IPS DF 6.9 (cell line): ENCODE measurements at places on chromosomes 5 and 9.

GRCh38 chr5:146068206-146068605 is 37.2 kb downstream of the PLAC8L1 start:
- DNase-seq: no peak

DNA sequence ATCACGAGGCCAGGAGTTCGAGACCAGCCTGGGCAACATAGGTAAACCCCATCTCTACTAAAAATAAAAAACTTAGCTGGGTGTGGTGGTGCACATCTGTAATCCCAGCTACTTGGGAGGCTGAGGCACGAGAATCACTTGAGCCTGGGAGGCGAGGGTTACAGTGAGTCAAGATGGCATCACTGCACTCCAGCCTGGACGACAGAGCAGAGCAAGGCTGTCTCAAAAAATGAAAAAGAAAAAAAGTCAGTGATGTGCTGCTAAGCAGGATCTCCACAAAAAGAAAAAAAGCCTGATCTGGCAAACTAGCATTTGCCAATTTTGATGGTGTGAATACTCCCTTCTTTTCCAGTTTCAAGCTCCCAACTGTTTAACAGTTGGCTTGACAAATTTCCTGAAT is 21.9 kb downstream of the F2R start:
- no peak for DNase-seq

DNA sequence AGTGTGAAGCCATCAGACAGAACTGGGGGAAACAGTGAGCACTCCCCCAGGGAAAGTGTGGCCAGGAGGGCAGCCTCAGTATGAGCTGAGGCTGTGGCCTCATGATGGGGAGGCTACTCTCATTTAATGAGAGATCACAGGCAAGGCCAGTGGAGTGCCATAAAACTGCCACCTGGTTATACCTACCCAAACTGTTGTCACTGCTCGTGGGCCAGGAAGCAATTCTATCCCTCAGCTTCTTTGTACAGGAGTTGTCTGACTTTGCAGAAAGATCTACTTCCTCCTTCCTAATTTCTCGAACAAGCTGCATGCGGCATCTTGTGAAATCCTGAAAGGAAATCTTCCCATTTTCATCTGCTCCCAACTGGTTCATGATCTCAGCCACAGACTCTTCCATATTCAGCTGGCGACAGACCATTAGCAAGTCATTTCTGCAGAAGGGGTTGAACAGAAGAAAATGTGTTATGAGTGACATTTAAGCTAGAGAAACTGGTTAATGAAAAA is 50.0 kb downstream of the TSSK1B start:
- no peak for DNase-seq

DNA sequence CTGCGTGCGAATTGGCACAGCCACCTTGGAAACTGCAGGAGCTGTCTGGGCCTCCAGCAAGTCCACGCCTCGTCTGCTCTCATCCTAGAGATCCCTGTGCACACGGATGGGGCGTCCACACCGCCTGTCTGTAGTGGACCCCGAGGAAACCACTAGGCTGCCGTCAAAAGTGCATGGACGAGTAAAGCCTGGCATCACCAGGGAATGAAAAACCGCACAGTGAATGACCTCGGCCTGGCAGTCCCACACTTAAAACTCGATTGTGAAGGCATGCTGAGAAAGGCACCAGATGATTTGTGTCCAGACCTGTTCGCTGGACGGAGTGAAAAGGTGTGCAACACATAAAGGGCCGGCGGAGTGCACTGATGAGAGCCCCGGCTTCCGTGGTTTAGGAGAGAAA is 50.8 kb downstream of the MRPL36 start:
- DNase-seq: no peak

DNA sequence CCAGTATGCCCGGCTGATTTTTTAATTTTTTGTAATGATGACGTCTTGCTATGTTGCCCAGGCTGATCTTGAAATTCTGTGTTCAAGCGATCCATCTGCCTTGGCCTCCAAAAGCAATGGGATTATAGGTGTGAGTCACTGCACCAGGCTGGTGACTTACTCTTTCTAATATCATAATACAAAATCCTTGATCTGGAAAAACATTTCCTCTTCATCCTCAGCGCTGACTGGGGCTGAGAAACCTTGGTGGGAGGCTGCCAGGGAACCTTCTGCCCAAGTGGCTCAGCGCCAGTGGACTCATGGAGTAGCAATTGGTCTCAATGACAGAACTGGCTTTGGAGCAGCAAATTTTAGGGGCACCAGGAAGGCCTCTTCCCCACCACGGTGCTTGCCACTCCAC is 17.5 kb upstream of the SEMA4D start:
- DNase-seq: no peak

- DNase-seq: no peak
Observed at GRCh38 chr5:137778772-137779564, 24.8 kb upstream of the HNRNPA0 start.

- no peak for DNase-seq
Observed at GRCh38 chr9:32161720-32162119, 222.7 kb upstream of the ACO1 start.

DNA sequence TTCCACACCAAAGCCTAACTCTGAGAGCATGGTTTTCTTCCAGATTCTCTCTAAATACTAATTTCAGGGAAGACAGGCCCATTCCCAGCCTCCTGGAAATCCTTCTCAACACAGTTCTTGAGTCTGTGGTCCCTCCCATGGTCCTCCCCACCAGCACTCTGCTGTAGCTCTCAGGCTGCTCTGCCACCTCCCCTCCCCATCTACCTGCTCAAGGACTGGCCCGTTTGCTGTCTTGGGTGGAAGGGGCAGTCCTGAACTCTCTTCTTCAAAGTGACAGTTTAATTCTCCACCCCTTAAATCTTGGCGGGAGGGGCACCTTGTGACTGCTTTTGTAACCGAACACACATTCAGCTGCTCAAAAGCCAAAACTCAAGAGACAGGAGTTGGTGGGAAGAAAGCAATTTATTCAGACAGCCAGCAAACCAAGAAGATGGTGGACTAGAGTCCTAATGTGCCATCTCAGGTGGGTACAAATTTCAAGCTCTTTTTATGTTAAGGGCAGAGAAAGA is 7.6 kb upstream of the LCN15 start:
- DNase-seq: no peak

- DNase-seq: no peak
Observed at GRCh38 chr5:1052641-1053390, 44.2 kb downstream of the NKD2 start.

DNA sequence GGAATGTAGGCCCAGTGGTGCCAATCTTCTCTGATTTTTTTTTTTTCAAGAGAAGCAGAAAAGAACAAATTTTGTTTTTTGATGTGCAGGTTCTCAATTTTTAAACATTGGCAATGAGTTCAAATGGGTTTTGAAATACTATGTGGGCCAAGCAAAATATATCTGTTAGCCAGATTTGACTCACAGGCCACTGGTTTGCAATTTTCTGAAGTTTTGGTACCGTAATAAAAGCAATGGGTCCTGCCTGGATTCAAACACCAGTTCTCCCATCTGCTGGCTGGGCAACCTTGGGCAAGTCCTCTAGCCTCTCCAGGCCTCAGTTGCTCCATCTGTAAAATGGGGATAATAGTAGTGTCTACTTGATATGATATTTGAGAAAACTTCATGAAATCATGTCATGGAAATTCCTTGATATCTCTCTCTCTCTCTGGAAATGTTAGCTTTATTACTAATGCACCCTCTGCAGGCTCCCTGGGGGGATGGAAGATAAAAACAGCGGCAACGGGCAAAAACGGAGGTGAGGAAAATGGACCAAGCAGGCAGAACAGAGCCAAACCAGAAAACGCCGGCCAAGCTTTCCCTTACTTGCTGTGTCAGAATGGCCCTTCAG is 63.4 kb downstream of the SMIM23 start:
- no peak for DNase-seq

DNA sequence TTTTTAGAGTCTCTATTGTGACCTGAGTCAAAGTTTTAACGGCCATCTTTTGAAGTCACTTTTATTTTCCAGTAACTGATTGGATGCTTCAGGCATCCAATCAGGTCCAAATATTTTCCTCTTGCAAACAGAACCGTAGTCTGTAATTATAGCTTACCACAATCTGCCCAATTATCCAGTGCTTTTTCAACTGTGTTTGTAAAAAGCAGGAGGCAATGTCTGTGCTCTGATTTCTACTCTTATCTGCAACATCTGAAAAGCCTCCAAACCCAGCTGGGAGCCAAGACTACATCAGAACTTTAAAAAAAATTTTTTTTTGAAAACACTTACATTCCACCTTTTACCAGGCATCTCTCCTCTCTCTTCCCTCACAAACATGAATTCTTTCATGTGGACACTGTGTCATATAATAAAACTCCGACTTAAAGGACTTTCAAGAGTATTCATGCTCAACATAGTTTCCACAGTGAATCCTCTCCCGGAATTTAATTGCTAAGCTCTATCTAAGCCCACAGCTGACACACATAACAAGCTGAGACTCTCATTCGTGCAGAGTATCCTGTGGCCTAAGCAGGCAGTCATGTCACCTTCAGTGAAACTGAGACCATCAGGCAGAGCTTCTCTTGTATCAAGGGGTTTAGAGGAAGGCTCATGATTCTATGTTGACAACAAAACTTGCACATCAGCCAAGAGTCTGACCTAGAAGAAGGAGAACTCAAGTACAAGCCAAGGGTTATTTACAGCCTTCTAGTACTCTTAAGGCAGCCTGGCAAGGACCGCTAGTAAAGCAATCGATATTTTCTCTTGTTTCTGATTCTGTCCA is 272.7 kb downstream of the TLE1 start:
- DNase-seq: no peak

DNA sequence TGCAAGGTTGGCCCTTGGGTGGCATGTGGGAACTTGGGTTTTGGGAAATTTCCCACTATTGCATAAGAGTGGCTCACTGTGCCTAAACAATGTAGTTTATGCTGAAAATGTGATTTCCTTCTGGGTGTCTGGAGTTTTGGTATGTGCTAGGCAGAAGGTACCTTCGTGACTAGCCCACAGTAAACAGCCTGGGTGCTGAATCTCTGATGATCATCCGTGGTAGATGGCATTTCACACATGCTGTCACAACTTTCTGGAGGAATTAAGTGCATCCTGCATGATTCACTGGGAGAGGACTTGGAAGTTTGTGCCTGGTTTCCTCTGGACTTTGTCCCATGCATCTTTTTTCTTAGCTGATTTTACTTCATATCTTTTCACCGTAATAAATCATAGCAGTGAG is 64.5 kb downstream of the LNPEP start:
- DNase-seq: no peak

DNA sequence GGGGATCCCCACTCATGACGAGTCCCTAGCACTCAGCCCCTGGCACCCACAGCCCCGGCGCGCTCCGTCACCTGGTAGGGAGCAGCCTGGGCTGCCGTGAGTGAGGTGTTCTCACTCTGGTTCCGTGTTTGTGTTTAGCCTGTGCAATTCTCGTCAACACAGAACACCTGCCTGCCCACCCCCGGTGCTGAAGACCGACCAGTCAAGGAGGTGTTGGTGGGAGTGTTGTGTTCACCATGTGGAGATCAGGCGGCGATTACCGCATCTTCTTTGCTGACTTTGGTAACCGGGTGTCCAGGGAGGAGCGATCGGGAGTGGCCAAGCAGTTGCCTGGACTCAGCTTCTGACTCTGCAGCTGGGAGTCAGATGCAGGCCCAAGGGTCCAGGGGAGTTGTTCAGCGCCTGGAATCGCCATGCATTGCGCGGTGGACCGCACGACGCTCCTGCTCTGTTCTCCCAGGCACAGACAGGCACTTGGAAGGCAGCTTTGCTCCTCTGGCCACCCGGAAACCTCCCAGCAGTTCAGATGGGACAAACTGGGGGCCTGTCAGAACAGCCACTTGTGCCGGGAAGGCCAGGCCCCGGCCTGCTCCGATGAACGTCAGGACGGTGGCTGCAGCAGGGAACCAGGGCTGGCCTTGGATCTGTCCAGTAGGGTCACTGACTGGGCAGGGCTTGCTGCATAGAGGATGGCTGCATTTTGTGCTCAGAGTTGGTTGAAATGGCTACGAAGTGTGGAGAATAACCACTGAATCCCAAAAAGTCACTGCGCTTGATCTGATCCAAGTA is 28.2 kb downstream of the EXOC3 start:
- DNase-seq: no peak

DNA sequence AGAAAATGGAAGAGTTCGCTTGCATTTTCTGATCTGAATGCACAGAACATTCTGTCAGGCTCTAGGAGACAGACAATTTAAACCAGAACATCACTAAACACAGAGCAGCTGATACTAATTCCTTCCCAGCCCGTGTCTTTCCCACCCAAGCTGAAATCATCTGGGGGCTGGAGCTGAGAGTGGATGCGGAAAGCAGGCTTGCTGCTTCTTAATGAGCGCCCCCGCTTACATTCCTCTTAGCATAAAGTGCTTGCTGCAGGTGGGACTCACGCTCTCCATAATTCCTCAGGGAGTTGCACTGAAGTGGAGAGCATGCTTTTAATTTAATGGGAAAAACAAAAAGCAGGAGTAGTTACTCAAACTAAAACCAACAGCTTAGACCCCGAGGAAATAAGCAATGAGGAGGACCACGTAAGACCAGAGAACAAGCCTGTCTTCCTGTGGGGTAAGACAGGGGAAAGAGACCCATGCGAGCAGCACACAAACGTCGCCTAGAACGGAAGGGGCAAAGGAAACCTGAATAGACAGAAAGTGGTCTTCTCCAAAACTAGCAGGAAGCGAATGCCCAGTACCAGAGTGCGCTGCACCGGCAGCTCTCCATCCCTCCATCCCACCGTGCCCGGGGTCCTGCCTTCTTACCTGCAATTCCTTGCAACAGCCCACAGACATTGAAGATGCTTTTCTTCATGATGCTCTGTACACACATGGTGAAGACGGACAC is 139.3 kb downstream of the LHFPL2 start:
- DNase-seq: no peak

- no peak for DNase-seq
Observed at GRCh38 chr5:1965925-1966324, 83.2 kb upstream of the IRX4 start.

DNA sequence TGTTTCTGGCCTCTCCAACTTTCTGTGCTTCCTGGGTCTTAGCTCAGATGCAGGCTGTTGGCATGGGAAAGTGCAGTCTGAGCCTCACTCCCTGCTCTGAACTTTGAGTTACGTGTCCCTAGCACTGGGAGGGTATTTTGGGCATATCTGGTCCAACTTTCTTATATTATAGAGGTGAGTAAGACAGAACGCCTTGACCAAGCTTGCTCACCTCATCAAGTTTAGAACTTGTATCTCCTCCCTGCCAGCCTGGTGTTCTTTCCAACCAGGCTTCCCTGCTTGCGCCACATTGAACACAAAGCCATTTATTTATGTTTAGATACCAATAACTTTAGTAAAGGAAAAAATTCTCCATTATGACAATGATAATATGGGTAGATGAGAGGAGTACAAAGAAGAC is 33.2 kb downstream of the TNC start:
- no peak for DNase-seq
